ENCODE measurements at places on chromosomes 2 and 18. TPM values are rescaled to one million over a fixed set of nuclear protein-coding genes. Genes with fewer than 3 reads are reported as not detected.

Gene KCNJ13
- not detected for total RNA-seq

Gene KATNAL2
- total RNA-seq: 15.2 TPM

Gene CGREF1
- 3.4 TPM for total RNA-seq

- DNase-seq: no peak
Observed at GRCh38 chr2:18518116-18519111, 42.0 kb downstream of the RDH14 start.

DNA sequence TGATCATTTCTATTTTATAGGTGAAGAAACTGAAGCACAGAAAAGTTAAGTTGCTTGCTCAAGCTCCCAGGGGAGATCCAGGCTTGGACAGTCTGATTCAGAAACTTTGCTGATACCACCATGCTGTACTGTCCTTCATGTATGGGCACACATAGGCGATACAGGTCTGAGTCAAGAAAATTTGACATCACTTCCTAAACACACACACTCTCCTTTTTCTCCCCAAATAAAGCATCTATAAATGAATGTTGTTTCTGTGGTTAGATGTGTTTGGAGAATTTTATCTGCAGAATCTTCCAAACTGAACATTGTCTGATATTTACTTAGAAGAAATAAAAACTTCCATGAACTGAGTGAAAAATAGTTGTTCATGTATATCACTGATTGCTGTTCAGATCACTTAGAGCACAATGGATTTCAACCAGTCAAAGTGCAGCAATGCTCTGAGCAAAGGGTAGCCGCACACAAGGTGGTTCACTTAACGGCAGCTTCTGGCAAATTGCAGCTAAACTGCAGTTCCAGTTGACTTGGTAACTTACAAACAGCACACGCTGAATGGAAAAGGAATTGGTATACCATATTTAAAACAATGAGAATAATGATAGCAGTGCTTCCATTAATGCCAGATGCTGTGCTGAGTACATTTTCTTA, 10.0 kb upstream of the AGFG1 start:
- DNase-seq: no peak

DNA sequence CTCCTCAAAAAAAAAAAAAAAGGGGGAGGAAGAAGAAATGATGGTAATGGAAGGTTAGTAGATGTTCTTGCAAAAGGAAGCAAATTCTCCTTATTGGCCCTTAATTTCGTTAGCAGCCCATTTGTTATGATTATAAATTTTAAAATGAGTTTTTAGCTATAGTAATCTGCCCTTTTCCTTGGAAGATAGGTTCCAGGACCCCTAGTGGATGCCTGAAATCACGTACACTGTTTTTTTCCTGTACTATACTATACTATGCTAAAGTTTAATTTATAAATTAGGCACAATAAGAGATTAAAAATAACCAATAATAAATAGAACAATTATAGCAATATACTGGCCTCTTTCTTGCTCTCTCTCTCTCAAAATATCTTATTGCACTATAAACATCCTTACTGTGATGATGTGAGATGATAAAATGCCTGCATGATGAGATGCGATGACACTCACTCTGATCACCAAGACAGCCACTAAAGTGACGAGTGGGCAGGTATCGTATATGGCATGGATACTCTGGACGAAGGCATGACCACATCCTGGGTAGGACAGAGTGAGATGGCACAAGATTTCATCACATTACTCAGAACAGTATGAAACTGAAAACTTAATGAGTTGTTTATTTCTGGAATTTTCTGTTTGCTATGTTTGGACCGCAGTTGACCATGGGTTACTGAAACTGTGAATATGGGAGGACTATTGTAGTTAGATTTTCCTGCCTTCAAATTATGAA, 87.2 kb downstream of the KCTD18 start:
- DNase-seq: no peak

- no peak for DNase-seq
Observed at GRCh38 chr2:99255491-99256318, at the start of gene LYG2. Gene LYG2, minus strand, starts transcription at chr2:99255666. Its CDS starts 1,406 bp downstream, at chr2:99254260.

DNA sequence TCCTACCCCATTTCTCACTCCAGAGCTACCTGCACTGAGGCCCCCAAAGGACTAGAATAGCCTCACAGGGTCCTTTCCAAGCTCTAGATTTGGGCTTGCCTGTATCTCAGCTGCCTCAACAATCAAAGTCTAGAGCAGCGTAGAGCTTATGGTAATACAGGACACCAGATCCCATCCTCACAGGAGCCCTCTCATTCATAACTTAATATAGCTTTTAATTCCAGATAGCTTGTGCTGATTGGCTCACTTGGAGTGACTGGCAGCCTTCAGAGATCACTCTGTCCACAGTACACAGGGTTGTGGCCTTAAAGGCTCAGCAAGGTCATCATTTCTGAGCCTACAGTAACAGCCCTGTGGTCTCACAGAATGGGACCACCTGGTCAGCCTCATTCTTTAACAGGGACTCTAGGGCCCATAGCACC, 51.4 kb downstream of the ZFP36L2 start:
- no peak for DNase-seq

DNA sequence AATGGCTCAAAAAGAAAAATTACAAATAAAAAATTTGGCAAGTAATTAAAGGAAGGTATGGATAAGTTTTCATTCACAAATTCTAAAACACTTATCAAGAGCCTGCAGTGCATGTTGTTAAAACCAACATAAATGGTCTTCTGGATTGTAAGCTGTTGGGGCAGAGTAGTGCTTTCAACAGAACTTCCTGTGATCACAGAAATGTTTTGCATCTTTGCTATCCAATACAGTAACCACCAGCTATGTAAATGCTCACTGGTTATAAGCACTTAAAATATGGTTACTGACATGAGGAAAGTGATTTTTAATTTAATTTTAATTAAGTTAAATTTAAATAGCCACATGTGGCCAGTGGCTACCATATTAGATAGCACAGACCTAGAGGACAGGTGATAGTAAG, 133.1 kb downstream of the NBAS start:
- no peak for DNase-seq

DNA sequence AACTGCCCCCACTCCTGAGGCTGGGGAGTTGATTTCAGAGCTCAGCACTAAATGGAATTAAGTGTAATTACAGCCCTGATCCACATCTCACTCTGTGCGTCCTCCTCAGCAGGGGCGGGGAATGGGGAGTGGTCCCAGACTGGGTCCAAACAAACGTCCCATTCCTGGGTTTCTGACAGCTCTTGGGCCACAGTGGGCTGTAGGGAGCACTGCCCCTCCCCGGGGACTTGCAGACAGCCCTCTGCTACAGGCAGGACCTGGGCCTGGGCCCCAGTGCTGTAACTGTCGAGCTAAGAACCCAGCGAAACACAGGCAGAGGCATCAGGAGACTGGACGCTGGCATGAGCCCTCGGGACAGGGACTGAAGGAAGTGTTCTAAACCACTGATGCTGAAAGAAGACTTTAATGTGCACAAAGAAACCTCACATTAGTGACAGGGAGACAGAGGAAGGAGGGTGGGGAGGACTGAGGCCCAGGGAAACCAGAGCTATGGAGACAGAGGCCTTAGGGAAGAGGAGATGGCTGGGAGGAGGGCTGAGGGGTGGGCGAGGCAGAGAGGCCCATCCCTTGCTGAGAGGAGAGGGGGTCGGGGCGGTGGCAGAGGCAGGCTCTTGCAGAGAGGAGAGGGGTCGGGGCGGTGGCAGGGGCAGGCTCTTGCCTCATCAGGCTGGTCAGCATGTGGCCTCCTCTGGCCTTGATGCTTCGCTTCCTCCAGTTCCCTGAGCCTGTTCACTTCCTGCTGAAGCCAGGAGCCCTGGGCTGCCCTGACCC, 5.8 kb upstream of the SEMA4C start:
- DNase-seq: no peak

- DNase-seq: no peak
Observed at GRCh38 chr2:230589497-230590015, 123.1 kb upstream of the CAB39 start.

GRCh38 chr2:183614799-183615435, 490.7 kb downstream of the NUP35 start:
- no peak for DNase-seq

GRCh38 chr18:46716827-46717226, 40.0 kb downstream of the ST8SIA5 start:
- DNase-seq: no peak

GRCh38 chr2:37891846-37892435, 33.1 kb upstream of the RMDN2 start:
- DNase-seq: no peak

GRCh38 chr18:45197526-45197970, 417.7 kb upstream of the SLC14A2 start:
- no peak for DNase-seq

DNA sequence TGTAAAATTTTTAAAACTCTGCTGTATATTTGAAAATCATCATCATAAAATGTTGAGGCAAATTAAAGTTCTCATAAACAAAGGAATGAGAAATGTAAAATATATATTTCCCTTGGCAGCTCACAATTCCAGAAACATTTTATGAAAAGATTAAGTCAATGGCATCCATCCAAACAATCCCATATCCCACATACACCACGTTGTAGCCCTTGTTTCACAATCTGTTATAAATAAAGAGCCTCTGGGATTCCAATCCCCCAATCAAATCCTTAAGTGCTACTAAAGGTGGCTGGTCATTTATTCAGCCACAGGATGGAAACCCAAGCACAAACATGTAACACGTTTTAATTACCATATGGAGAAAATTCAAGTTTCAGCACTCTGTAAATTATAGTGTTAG, 51.7 kb downstream of the GFPT1 start:
- DNase-seq: no peak
